CD4-positive, alpha-beta T cell treated with Interleukin-17A for 4 hours (primary cell): ENCODE measurements at places on chromosomes 6 and 20.
A peak's percentile ranks its signal among the peaks of the same experiment; 100 is the strongest.

DNA sequence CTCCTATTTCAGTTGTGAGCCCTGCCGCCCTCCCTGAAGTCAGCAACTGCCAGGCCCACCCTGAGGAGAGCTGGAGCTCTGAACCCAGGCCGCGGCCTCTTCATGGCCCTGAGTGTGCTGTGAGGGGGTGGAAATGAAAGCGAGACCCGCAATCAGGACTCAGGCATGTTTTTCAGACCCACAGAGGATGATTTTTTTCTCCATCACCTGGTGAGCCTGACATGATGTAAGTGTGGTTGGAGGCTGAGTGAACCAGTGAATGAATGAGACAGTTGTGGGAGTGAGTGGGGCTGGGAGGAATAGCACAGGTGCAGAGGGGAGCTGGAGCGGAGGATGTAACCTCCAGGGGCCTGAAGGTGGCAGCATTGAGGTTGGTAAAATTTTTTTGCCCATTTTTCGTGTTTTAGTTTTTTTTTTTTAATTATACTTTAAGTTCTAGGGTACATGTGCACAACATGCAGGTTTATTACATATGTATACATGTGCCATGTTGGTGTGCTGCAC, 18.3 kb downstream of the RAET1L start:
- DNase-seq: peak; percentile 60

DNA sequence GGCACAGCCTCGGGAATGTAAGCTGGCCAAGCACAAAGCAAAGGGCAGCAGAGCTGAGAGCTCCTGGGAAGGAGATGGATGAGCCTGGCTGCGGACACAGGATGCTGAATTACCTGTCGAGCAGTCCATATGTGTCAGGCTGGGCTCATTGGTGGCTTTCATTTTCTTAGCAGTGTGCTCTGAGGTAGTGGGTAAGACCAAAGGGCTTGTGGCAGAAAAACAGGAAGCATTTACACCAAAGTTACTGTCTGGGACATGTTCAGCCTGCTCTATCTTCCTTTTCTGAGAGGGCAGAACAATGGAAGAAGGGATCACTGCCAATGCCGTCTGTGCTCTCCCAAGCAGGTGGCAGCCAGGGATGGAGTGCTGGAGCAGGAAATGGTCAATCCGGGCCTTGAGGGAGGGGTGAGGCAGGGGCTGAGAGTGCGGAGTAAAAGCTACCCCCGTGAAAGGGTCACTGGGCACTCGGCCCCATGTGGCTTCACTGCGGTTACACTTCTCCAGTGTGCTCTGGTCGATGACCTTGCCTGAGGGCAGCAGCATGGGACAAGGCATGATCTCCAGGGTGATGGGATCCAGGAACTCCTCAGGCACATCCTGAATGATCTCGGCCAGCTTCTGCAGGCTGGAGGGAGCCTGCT, 36.9 kb upstream of the AVP start:
- peak; percentile 67 for DNase-seq

DNA sequence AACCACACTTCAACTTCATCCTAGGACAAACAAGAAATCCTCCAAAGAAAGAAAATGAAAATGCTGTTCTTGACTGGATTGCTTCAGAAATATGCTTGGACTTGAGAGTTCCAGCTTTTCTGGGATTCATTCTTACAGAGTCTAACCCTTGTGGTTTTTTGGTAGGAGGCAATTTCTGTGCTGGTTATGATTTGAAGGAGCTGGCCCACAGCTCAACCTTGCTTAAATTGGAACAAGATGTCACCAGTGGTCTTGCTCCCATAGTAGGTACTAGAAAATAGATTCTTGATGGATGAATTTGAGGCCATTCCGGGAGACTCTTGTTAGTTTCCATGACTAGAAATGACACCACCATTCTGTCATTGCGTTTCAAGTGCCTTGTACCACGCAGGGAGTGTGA, 54.3 kb upstream of the BMP6 start:
- DNase-seq: no peak

- no peak for DNase-seq
Observed at GRCh38 chr6:113777601-113778000, 79.5 kb upstream of the MARCKS start.

DNA sequence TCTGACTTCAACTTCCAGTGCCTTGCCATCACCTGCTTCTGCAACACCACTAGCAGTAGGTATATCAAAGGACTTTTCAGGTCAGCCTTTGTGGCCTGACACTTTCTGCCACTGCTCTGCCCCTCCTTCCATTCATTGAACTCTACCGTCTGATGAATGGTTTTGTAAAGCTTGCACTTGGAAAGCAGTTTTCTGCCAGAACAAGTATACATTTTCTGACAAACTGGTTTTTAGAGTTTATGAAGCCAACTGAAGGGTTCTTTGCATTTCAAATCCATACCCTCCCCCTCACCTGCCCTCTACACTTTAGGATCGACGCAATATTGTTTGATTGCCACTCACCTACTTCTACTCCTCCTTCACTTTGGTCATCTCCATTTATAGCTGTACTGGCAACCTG, 603.1 kb downstream of the HACE1 start:
- DNase-seq: no peak

GRCh38 chr6:163186527-163186926, 228.0 kb upstream of the QKI start:
- DNase-seq: no peak

DNA sequence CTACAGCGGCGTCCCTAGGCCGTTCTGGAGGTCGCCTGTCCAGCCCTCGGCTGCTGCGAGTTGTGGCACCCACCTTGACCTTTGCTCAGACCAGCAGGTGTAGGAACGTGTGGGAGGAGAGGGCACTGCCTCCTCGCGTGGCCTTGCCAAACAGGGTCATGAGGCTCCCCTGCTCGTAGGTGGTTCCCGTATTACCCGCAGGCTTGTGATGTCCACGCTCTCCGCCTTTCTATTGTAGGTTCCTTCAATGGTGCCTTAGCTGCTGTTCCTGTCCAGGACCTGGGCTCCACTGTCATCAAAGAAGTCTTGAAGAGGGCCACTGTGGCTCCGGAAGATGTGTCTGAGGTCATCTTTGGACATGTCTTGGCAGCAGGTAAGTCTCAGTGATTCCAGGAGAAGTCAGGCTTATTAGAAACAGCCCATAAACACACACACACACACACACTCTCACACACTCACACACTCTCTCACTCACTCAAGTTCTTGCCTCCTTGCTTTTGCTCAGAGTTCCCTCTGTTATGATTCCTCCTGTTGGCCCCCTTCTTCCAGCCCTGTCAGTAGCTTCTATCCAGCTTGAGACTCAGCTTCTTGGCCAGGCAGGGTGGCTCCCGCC, 942 bp downstream of the ACAT2 start:
- DNase-seq: peak; percentile 23

DNA sequence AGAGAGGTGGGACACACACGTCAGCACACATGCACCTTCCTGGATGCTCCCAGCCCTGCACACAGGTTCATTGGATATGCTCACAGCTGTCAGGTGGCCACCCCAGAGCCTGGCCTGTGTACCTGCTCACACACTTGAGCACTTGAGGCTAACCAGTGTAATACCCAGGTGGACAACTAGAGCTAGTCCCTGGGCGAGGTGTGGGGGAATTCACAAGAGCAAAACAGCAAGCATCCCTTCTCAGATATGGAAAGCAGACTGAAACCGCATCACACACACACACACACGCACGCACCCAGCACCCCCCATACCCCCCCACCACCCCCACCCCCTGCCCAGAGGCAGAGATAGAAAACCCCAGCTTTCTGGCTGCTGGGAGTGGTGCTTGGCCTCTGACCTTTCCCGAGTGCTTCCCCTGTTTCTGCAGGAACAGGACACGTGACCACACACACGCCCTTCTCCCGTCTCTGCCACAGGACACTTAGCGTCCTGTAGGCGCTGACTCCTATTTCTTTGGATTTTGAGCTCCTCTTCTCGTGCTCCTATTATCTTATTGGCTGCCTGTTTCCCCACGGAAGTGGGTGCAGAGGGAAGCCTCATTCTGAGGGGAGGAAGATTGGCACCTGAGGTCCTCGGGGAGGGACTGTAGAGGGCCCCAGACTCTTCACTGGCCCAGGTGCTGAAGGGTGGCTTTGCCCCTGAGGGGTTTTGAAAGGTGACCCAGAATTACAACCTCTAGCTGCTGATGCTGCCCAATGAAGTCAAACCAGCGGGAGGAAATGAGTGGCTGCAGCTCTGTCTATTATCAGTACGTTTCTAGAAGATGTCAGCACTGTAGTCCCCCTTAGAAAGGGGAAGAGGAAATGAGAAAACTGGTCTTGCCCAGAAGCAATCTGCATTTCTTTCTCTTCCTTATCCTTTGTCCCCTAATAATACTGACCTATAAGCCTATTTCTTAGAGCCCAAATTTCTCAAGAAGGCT, 65.8 kb downstream of the SYTL3 start:
- no peak for DNase-seq

GRCh38 chr6:51617751-51618150, 469.7 kb downstream of the PKHD1 start:
- no peak for DNase-seq

GRCh38 chr20:8646716-8647115, 422.2 kb upstream of the PLCB4 start:
- no peak for DNase-seq

DNA sequence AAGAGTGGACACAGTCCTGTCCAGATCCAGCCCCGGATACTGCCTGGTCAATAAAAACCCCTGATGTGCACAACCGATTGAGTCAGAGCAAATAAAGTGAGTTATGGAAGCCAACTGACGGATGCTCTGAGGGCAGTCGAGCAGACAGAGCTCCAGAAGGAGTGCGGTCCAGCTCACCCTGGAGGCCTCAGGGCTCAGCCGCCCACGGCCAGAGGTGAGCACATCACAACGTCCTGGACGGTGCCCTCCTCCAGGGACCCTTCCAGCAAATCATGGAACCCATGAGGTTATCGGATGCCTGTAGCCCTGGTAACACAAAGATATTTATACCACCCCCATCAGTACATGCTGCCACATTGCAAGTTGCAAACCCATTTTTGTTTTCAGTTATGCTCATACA, 44.0 kb upstream of the SMOC2 start:
- DNase-seq: no peak

GRCh38 chr6:93749191-93749590, 329.8 kb upstream of the EPHA7 start:
- DNase-seq: no peak

- no peak for DNase-seq
Observed at GRCh38 chr6:166775923-166776220, 148.8 kb upstream of the RPS6KA2 start.

DNA sequence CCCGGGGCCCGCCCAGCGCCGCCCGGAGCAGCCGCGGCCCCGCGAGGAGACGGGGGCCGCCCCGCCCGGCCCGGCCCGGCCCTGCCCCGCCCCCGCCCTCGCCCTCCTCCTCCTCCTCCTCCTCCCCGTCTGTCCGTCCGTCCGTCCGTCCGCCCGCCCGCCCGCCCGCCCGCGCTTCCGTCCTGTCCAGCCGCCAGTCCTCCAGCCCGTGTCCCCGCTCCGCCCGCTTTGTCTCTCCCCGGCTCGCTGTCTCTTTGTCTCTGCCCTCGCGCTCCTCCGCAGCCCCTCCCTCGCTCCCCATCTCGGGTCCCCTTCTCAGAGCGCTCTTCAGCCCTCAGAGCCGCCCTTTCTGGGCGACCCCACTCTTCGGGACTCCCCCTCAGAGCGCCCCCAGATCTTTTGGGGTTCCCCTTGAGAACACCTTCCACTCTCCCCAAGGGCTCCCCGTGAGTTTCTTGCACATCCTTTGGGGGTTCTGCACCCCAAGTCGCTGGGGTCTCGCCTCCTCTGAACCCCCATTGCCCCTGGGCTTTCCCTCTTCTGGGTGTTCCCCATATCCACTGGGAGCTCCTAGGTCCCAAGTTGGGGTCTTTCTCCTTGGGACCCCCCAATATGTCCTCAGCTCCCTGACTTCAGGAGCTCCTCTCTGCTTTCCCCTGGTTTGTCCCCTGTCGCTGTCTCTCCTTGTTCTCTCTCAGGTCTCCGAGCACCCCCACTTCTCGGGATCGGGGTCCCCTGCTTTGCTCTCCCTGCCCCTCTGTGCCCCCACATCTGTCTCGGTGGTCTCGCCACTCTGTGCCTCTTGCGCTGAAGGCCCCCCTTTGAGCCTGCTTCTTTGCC, 79.5 kb upstream of the MYL9 start:
- DNase-seq: peak; percentile 62

- no peak for DNase-seq
Observed at GRCh38 chr6:22681761-22682160, 112.4 kb downstream of the HDGFL1 start.

GRCh38 chr6:163897030-163897429, 482.5 kb downstream of the QKI start:
- DNase-seq: no peak

DNA sequence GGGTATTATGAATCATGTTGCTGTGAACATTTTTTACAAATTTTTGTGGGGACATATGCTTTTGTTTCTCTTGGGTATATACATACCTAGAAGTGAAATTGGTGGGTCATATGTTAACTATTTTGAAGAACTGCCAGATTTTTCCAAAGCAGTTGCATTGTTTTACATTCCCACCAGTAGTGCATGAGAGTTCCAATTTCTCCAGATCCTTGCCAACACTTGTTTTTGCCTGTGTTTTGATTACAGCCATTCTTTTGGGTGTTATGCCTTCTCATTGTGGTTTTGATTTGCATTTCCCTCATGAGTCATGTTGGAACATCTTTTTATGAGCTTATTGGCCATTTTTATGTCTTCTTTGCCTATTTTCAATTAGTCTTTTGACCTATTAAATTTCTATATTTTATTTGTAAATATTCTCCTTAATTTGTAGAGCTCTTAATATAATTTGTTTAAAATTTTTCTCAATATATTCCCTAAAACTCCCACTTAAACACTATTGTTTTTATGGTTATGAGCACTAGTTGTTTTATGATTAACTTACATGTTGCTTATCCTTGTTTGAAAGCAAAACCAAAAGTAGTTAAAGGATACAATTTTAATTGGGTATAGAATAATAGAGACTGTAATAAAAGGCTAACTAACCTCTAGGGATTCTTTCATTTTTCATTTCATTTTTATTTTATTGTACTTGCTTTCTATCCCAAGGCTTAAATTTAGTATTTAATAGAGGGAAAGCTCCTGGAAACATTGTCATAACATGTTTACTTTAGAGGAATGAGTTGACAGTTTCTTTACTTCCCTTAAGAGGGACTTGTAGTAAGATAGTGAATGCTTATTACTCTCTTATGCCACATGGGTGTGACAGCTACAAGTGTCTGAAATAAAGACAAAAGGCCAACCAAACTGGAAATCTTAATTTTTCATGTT, 5.5 kb downstream of the UBR2 start:
- DNase-seq: no peak

- DNase-seq: no peak
Observed at GRCh38 chr6:29661071-29661470, 4.2 kb downstream of the MOG start.

DNA sequence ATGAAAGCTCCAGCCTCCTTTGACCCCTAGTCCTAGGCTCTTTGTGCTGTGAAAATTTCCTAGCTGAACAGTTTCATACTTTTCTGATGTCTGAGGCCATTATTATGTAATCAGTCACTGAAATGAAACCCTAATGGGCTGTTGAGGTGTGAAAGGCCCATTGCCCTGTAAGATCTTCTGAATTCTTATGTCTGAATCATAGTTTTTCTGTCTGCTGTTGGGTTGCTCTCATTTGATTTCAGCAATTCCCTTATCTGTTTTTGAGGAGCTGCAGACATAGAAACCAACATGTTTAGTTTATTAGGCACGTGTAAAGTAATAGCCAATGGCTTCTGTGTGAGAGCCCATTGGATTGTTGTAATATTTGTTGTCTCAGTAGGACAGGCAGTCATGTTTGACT, 118.1 kb downstream of the EYA4 start:
- DNase-seq: no peak

GRCh38 chr6:142883011-142883410, 62.0 kb downstream of the HIVEP2 start:
- no peak for DNase-seq

- no peak for DNase-seq
Observed at GRCh38 chr20:16350465-16350864, 222.8 kb downstream of the KIF16B start.
